GM23338 (cell line): ENCODE measurements at places on chromosomes 2 and 18.

DNA sequence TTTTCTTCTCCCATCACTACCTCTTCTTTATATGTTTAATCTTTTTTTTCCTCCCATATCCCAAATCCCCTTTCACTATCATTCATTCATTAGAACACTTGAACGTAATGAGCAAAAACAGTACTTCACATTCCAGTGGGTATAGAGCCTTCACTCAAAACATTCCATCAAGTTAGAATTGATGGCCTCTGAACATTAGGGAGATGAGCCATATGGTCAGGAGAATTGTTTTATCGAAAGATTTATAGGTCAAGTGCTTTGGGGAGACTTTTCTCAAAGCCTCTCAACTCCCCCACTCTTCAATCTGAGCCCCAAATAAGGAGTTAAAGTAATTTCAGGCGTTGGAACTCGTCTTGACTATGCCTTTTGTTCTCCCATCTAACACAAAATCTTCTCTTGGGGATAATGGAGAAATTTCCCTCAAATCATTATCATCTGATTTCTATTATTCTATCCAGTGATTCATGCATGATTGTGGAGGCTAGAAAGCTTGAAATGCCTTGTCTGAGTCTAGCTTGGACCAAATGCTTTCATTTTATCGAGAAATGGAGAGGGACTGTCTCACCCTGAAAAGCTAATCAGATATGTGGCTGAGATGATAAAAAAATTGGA is 79.2 kb downstream of the KIAA2012 start:
- DNase-seq = no peak

GRCh38 chr2:24237313-24237712 is 62.5 kb downstream of the FAM228A start:
- no peak for DNase-seq

DNA sequence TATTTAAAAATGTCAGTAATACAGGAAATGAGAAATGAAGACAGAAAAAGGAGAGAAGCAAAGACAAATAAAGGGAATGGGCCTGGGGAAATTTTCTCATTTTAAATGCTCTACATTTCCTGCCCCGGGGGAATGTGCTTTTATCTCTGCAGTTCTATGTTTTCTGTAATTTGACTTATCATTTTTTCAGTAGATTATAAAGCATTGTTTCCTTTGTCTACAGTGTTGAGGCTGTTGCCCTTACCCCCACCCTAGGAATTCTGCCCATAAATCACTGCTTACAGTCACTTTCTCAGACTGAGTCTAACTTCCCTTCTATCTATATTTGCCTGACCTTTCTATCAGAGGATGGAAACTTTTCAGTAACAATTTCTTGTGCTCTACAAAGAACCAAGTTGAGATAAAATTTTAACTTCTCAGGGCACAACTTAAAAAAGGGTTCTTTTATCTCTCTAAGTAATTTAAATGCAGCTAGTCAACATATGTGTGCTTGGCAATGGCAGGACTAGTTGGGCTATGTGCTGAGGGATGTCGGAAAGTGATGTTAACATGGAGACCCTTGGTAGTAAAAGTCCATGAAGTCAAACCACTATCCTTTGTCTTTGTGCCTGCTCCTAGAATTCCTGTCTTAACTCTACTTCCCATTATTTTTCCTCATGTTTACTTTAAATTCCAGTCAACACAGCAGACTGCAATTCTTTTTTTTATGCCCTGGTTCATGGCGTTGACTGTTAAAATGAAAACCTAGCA is 146.5 kb upstream of the MMADHC start:
- peak; percentile 11 for DNase-seq

DNA sequence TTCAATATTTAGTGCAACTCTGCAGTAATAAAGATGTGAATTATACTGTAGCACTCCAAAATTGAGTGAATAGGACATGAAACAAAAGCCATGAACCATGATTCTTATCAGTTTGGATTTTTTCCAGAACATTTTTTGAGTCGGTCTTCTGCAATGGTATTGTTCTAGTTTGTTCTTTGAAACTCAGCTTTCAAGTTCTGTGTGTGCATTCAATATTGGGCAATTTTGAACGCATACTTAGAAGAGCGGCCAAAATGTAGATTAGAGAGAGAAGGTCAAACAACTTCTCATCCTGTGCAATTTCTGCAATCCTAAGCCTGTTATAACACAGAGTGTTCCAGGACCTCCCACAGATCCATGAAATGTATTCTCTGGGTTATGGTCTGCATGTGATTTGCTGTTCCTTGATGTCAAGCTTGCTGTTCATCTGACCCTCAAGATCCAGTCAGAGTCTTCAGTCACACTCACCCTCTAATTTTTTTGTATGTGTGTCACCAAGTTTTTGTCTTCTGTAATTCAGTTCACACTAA is 48.3 kb downstream of the TSPYL6 start:
- DNase-seq = no peak

GRCh38 chr2:23493846-23494245 is 108.9 kb downstream of the KLHL29 start:
- DNase-seq = no peak

GRCh38 chr2:140865837-140866236 is 1265.0 kb downstream of the LRP1B start:
- no peak for DNase-seq

DNA sequence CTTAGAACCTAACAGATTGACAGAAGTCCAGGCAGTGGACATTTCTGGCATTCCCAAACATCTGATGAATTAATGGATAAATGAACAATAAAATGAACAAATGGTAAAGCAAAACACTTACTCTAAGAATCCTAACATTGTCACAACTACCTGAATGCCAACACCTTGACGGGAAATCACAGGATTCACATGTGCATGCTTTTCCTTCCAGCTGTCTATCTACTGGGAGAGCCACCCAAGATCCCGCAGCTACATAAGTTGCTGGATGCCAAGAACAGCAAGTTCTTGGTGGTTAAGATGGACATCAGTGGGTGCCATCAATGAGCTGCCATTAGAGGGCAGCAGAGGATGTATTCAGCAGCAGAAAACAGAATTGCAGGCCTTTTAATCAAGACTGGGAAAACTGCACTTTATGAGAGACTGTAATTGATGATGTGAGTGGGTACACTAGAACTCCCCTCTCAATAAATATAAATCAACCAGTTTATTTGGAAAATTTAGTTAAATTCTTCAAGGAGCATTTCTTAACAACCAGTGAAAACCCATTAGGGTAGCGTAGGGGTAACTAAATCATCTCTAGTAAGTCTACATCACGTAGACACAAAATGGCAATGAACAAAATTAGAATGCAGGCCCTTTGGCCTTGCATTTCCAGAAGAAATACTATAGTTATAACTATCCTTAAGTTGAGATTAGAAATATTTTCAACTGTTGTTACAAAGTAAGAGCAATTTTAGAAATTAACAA is 45.6 kb downstream of the SESTD1 start:
- DNase-seq = peak; percentile 78

DNA sequence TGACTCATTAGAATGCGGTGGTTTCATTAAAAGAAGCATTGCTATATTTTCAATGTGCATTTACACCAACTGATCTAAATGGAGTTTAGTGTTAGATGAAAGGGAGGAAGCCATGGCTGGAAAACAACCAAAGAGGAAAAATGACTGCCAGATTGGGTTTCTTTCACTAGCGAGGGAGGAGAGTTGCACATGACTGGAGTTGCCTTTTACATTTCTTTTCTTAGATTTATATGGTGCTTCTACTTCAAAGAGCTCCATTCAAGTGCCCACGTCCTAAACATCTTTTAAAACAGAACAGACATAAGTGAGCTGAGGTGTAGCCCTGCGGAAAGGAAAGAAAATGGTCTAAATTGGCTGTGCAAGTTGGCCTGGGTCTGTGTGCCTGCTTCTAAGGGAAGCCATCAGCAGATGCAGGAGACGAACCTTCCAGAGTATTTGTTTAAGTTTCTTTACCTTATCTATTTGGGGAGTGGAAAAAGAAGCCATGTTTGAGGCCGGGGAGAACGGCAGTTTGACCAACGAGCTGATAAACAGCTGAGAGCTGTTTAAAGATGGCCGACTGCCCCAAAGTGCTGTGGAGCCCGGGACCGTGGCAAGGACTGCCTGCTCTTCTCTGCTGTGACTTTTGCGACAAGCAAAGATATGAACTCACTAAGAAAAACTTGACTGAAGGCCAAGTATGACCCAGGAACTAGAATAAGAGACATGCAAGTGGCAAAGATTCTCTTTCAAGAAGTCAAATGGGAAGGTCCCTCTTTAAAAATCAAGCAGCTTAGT is 327.0 kb downstream of the ZNF516 start:
- no peak for DNase-seq

- DNase-seq = no peak
Observed at GRCh38 chr2:70182689-70183088, 8.1 kb downstream of the C2orf42 start.

DNA sequence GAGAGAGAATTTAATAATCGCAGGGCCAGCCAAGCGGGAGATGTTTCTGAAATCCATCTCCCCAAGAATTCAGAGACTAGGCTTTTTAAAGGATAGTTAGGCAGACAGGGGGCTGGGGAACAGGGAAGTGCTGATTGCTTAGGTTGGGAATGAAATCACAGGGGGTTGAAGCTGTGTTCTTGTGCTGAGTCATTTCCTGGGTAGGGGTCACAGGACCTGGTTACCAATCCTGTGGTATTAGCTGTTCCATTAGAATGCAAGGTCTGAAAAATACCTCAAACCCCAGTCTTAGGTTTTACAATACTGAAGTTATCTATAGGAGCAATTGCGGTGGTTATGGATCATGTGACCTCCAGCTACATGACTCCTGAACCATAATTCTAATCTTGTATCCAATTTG is 4.6 kb downstream of the SP140 start:
- peak; percentile 53 for DNase-seq

GRCh38 chr2:224335991-224336390 is 65.9 kb downstream of the FAM124B start:
- no peak for DNase-seq

DNA sequence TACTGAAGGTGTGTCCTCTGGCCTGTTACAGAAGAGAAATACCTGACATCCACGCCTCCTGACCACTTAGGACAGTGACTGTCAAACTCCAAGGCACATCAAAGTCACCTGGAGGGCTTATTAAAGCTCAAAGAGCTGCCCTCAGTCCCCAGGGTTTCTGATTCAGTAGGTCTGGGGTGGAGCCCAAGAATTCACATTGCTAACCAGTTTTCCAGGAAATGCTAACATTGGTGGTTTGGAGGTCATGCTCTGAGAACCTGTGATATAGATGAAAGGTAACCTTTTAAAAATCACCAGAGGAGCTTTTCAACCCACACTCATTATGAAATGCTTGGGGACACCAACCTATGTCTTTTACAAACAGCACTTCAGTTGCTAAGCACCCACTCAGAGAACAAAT is 172.3 kb downstream of the ALK start:
- no peak for DNase-seq

GRCh38 chr2:231794383-231794782 is 8.1 kb downstream of the COPS7B start:
- DNase-seq = no peak

- DNase-seq = no peak
Observed at GRCh38 chr18:63255435-63255834, 64.1 kb downstream of the BCL2 start.

GRCh38 chr2:67560771-67561456 is 163.8 kb downstream of the ETAA1 start:
- no peak for DNase-seq

GRCh38 chr18:709771-710170 is 2.7 kb downstream of the ENOSF1 start:
- DNase-seq = no peak

GRCh38 chr2:231260442-231261208 is 62.2 kb downstream of the ARMC9 start:
- peak; percentile 25 for DNase-seq

GRCh38 chr2:54341656-54342055 is 85.6 kb upstream of the TSPYL6 start:
- DNase-seq = peak; percentile 24

GRCh38 chr18:4096486-4096885 is 358.6 kb downstream of the DLGAP1 start:
- no peak for DNase-seq

- DNase-seq = no peak
Observed at GRCh38 chr2:223075301-223076270, 23.6 kb downstream of the KCNE4 start.

- no peak for DNase-seq
Observed at GRCh38 chr2:181408861-181409260, 48.3 kb upstream of the ITGA4 start.

DNA sequence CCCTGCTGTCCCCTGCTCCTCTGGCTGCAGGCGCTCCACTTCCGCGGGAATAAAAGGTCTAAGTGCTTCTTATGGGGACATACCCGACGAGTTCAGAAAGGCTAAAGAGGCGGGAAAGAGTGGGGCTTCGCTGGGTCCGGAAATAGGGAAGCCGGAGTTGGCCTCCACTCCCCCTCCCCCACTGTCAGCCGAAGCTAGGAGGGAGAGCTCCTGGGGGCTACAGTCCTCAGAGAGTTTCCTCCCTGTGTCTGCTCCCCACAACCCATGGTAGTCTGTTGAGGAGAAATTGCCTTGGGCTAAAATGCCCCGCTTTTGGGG is 7.2 kb downstream of the GAD1 start:
- peak; percentile 80 for DNase-seq

DNA sequence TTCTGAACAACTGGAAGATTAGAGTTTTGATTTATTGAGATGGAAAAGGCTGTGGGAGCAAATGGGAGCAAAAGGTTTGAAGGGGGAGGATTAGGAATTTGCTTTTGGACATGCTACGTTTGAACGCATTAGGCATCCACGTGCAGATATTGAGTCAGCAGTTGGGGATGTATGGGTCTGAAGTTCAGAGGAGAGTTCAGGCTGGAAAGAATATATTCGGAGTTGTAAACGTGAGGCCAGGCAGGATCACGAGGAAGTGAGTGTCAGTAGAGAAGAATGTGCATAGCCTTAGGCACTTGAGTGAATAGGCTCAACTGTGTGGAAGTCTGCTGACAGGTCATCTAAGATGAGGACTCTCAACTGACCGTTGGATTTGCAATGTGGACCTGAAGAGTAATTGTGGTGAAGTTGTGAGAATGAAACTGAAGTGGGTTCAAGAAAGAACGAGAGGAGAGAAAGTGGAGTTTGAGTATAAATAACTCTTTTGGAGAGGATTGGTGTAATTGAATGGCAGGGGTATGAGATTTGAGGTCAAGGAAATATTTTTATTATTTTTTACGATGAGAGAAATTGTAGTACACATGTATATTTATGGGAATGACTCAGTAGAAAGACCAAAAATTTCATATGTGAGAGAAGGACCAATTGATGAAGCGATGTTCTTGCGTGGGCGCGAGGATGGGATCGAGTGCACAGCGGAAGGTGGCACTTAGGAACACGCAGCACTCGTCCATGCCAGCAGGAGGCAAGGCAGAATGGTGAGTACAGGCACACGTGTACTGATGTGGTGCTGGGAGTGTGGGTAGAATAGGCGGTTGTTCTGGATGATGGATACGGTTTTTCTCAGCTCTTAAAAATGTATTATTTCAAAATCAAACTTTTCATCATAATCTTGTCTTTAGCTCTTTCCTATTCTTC is 40.5 kb upstream of the POLE4 start:
- peak; percentile 34 for DNase-seq

DNA sequence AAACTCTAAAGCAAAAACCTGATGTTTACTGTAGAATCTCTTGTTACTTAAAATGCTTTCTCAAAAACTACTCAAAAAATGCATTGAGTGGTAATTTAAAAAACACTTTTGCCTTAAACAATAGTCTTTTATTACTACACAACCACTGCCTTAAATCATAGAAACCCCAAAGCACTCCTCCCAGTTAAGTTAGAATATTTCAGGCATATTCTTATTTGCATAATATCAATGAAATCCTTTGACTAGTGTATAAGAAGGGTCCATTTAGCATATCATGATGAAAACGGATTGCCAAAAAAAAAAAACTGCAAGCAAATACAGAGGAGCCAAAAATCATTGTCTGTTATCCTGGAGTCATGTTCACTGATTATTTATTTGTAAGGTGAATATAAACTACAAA is 119.2 kb downstream of the PTPRM start:
- no peak for DNase-seq
